ENCODE measurements at places on chromosomes 16 and 17.

GRCh38 chr17:39740357-39741111, 2.8 kb downstream of the GRB7 start:
- DNase-seq: no peak

GRCh38 chr17:29855686-29856085, 74.3 kb downstream of the SSH2 start:
- no peak for DNase-seq

- DNase-seq: peak; percentile 51
Measured at GRCh38 chr16:67528870-67529581, 397 bp downstream of the RIPOR1 start.

GRCh38 chr16:425082-425718, at the start of gene RAB11FIP3:
Gene RAB11FIP3 (plus strand): TSS chr16:425649. CDS start chr16:426007, 358 bp downstream.
- peak; percentile 90 for DNase-seq

DNA sequence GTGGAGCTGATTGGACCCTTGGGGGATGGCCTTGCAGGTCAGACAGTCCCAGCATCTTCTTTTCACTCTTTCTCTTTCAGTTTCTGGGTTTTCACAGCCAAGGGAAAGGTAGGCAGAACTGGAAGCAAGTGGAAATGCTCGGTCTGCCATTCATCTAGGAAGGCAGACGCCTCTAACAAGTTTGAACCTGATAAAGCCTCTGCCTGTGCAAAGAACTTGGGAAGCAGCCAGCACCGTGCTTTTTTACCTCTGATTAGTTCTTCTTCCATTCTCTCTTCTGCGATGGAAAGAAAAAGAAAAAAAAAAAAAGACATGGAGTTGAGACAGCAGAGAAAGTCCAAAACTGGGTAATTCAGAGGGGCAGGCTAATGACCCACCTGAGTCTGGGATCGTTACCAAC, 997.8 kb upstream of the EEF2KMT start:
- DNase-seq: no peak

DNA sequence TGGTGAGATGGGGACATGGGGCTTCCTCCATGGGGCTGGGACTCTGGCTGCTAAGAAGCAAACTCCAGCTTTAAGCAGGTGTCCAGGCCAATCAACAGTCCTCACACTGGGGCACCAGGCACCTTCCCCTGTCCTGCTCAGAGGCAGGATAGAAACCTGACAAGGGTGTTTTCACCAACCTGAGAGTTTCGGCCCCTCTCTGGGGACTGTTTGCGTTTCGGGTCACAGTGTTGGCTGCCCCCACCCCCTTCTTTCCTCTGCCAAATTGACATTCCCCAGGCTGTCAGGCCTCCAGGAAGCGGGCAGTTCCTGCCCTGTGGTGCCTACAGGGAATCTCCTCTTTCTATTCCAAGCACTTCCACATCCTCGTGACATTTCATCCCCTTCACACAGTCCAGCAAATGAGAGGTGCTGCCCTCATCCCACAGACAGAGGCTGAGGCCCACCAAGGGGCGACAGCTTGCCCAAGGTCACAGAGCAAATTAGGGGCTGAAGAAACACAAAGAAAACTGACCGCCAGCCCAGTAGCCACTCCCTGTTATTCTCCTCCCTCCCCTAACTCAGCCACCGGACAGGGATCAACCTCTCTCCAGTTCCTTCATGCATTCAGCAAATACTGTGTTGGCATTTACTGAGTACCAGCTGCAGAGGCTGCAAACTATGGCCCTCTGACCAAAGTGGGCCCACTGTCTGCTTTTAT, 38.0 kb downstream of the MMP15 start:
- DNase-seq: no peak

DNA sequence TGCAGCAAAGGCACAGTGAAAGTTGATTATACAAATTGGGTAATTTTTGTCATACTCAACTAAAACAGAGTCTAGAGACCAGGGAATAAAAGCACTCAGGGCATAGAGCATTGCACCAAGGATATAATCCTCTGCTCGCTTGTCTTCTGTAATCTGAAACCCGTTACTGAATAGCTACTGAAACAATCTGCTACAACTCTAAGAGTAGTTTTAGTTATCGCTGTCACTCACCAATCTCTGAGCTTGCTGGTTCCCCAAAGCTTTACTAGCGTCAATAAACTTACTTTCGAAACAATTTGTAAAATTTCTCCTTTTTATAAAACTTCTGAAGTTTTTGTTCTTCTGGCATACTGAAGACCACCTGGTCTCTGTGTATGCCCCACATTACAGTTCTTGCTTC, 22.9 kb upstream of the SLC35G3 start:
- DNase-seq: no peak

DNA sequence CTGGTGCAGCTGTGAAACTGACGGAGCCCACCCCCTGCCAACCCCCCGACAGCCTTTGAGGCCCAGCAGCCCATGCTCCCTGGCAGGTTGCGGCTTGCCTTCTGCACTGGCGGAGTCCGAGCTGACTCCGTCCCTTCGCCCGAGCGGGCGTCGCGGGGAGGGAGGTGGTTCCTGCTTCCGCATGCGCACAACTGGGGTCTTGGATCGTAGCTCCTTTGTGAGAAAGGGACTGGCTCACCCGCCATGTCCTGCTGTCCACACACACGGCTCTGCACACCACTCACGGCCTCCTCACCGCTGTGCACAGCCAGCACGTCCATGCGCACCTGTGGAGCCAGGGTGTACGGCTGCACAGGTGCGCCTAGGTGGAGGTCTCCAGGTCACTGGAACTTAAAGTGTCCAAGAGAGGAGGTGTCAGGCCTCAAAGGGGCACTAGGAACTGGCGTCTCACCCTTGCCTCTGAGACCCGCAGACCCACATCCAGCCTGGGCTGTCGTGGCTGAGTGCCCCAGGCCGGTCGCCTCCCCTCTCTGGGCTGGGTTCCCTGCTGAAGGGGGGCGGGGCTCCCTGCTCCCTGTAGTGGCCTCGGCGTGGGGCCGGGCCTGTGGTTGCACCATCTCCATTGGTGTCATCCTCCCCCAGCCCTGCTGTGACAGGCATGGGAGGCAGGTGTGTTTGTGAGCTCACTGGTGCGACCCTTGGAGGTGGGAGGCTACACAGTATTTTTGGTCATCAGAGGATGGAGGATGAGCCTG, 45.3 kb downstream of the JPH3 start:
- DNase-seq: no peak

- peak; percentile 96 for DNase-seq
Measured at GRCh38 chr16:30186782-30187555, 3.6 kb downstream of the CORO1A start.

- DNase-seq: no peak
Measured at GRCh38 chr17:14744761-14745473, 444.0 kb downstream of the HS3ST3B1 start.

DNA sequence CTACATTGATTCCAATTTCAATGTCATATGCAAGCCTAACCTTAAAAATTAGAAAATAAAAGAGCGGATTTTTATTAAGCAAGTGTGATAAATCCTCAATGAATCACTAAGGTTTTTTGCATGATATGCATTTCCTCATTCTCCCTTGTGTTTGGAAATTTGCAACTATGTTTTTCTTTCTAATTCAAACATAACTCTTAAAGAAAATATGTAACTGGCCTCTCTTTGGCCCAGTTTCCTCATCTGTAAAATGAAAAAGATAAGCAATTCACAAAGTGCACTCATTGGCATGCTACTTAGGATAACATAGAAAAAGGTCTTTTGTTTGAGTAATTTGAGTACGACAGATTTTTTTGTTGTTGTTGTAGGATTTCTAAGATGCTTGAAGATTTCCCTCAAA, 295.5 kb downstream of the CDH11 start:
- no peak for DNase-seq

- no peak for DNase-seq
Measured at GRCh38 chr16:12320298-12320706, 343.8 kb downstream of the SNX29 start.

GRCh38 chr17:81393684-81394376, 1.4 kb upstream of the BAHCC1 start:
- DNase-seq: peak; percentile 95

- DNase-seq: no peak
Measured at GRCh38 chr17:17590883-17591354, 589 bp downstream of the PEMT start.

DNA sequence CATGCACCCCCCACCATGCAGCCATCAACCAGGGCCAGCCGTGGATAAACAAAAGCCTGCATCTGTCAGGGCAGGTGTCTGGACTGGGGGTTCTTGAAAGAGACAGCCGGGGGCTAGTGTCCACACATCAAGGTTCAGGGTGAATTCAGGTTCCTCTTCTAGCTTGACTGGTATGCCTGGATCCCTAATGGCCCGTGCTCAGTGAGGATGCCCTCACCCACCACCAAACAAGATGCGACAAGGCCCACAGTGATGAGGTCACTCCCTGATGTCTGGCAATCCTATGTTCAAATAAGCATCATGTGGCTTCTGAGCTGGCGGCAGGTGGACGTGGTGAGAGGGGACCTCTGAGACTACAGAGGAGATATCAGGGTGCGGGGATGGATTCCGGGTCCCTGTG, 64.6 kb downstream of the GOSR1 start:
- no peak for DNase-seq

DNA sequence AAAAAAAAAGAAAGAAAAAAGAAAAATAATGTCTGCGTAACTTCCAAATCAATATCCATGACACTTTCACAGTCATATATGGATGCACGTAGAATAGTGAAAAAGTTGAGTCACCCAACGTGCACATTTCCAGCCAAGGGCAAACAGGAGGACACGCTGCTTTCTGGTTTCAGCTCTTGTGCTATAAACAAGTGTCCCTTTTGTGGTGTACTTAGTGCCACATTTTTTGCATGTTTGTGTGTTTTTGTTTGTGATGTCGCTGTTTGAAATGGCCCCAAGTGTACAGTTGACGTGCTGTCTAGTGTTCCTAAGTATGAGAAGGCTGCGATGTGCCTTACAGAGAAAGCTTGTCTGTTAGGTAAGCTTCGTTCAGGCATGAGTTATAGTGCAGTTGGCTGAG, 2.9 kb downstream of the CHD9 start:
- DNase-seq: no peak

GRCh38 chr17:15092762-15093161, 172.4 kb downstream of the PMP22 start:
- DNase-seq: no peak

DNA sequence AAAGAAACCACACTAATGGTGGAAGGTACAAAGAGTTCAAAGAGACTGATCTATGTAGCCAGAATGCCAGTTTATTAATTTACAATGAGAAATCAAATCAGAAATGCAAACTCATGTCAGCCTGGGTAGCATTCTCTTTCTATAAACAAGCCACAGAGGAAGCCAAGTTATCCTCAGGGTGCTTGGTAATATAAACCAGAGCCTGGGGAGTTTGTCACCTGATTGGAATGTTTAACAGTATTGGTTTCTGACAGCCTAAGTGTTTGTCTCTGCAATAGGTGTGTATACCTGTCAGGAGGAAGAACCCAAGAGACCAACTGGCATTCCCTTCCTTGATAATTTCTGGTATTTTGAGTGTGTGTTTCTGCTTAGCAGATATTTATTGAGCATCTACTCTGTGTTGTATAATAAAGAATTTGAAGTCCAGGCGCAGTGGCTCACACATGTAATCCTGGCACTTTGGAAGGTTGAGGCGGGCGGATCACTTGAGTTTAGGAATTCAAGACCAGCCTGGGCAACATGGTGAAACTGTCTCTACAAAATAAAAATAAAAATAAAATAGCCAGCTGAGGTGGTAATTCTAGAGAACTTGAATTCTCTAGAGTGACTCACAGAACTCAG, 3.1 kb upstream of the C17orf58 start:
- no peak for DNase-seq

DNA sequence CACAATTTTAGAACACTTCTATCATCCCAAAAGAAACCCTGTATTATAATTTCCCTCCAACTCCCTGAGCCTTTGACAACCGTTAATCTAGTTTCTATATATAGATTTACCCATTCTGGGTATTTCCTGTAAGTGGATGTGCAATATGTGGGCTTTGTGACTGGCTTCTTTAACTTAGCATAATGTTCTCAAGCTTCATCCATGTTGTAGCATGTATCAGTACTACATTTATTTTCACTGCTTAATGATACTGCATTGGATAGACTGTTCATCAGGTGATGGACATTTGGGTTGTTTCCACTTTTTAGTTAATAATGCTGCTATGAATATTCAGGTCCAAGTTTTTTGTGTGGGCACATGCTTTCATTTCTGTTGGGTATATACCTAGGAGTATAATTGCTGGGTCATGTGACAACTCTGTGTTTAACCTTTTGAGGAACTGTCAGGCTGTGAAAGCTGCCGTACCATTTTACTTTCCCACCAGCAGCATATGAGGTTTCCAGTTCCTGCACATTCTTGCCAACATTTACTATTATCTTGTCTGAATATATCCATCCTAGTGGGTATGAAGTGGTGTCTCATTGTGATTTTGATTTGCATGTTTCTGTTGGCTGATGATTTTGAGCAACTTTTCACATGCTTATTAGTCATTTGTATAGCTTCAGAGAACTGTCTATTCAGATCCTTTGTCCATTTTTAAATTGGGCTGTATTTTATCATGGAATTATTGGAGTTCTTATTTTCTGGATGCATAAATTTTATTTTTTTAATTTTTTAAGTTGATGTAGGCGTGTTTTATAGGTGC, 16.4 kb downstream of the REXO5 start:
- DNase-seq: no peak

- no peak for DNase-seq
Measured at GRCh38 chr16:78877114-78877655, 723.4 kb downstream of the MAF start.

DNA sequence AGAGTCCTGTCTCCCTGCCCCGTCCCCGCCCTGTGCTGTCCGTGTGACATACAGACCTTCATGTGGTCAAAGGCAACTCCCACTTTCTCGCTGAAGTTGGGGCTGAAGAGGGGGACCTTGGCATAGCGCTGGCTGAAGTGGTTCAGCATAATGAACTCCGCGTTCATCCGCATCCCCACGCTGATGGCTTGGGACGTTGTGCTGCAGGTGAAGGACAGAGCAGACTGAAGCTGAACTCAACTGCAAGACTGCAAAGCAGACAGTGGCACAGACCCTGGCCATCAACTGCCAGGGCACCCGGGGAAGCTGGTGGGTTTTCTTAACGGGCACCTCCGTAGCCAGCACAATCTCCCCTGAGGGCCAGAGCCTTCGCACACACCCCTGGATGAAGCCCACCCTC, 24.2 kb downstream of the ELAC2 start:
- no peak for DNase-seq

DNA sequence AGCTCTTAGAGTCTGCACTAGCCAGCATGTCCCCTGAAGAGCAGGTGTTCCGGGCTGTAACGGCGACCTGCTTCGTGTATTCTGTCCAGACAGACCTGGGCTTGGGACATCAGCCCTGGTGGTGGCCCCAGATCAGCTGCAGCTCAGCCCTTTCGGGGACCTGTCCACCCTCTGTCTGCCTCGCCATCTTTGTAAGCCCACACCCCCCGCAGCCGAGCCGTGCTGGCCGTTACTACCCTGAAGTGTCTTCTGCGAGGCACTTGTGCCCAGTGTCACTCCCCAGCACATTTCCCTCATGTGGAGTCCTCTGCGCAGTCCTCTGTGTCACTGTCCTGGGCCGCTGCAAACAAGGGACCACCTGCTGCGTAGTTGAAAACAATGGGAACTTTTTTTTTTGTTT, 10.4 kb downstream of the CARD14 start:
- DNase-seq: no peak

- no peak for DNase-seq
Measured at GRCh38 chr17:41555105-41555887, 16.6 kb downstream of the KRT9 start.
